NCI-H524 (cell line): ENCODE measurements at places on chromosomes 1 and 21.

DNA sequence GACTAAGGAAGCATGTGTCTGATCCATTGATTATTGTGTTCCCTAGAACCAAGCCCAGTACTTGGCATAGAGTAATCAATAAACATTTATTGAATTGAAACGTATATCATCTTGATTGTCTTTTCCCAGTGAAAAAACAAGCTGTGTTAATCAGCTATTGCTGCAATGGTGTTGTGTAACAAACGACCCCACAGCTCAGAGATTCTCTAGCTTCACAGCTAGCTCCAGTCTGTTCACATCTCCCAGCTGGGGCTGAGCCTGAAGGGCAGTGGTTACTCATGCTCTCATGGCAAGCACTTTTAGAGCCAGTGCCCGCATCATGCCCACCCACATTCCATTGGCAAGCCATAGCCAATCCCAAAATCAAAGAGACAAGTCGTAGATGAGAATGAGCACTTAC lies 237.4 kb upstream of the RAB4A start:
- DNase-seq = no peak

- peak; percentile 90 for DNase-seq
These were observed 10.7 kb downstream of the SH2D2A start for GRCh38 chr1:156805766-156806511.

DNA sequence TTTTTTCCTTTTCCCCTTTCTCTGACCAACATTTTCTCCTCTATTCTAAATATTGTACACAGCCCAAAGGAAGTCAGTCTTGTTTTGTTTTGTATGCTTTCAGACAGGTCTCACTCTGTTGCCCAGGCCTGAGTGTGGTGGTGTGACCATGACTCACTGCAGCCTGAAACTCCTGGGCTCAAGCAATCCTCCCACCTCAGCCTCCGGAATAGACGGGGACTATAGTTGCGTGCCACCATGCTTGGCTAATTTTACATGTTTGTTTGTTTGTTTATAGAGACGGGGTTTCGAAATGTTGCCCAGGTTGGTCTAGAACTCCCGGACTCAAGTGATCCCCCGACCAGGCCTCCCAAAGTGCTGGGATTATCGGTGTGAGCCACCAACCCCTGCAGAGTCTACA lies 72.8 kb downstream of the NRIP1 start:
- no peak for DNase-seq

DNA sequence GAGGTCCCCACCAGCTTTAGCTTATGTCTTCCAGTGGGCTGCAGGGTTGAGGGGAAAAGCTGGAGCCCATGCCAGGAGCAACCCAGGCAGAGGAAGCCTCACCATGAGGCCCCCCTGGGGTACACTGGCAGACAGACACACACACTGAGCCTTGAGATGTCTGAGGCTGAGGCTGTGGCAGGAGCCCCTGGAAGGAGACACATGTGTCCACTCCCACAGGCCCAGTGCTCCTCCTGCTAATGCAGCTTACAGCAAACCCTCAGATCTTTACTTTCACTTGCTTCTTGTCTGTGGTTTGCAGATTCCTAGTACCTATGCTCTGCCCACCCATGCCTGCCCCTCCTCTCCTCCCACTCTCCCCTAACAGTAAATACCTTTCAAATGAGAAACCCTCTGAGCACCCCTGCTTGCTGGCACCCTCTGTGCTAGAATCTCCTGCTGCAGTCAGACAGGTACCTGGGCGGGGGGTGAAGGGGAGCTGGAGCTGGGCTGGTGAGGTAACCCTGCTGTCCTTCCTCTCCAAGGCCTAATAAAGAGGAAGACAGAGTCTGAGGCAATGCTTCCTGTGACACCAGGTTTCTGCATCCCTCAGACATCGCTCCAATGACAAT lies 63.4 kb upstream of the NEK2 start:
- no peak for DNase-seq

- no peak for DNase-seq
These were observed 240.5 kb downstream of the RPS6KC1 start for GRCh38 chr1:213291526-213291925.

GRCh38 chr1:29963946-29964345 lies 727.6 kb downstream of the PTPRU start:
- DNase-seq = no peak

GRCh38 chr1:230287674-230288315 lies 138.3 kb downstream of the PGBD5 start:
- no peak for DNase-seq

- no peak for DNase-seq
These were observed 28.8 kb downstream of the TTLL7 start for GRCh38 chr1:83970114-83970513.

- no peak for DNase-seq
These were observed 8.7 kb upstream of the SLC2A5 start for GRCh38 chr1:9078015-9078751.

GRCh38 chr21:38219049-38219628 lies 37.7 kb upstream of the KCNJ15 start:
- DNase-seq = peak; percentile 73

GRCh38 chr1:10179406-10180091 lies 30.8 kb upstream of the KIF1B start:
- DNase-seq = no peak

DNA sequence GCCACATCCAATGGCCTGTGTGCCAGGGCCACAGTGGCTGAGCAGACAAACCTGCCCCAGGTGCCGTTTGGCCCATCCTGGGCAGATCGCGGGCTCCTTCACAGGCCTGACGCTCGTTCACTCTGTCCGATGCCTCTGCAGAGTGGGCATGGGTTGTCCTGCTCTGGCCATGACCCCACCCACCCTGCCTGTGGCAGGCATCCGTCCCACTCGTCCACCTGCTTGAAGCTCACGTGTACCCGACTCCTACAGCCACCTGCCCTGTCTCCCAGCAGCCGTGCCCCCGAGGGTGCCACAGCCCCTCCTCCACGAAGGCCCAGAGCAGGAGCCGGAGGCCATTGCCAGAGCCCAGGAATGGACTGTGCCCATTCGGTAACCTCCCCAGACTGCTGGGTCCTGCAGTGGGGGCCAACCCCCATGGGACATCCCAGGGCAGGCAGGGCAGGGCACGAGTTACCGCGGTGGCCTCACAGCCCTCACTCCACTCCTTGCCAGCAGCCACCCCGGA lies 41.9 kb downstream of the TRIM11 start:
- no peak for DNase-seq

DNA sequence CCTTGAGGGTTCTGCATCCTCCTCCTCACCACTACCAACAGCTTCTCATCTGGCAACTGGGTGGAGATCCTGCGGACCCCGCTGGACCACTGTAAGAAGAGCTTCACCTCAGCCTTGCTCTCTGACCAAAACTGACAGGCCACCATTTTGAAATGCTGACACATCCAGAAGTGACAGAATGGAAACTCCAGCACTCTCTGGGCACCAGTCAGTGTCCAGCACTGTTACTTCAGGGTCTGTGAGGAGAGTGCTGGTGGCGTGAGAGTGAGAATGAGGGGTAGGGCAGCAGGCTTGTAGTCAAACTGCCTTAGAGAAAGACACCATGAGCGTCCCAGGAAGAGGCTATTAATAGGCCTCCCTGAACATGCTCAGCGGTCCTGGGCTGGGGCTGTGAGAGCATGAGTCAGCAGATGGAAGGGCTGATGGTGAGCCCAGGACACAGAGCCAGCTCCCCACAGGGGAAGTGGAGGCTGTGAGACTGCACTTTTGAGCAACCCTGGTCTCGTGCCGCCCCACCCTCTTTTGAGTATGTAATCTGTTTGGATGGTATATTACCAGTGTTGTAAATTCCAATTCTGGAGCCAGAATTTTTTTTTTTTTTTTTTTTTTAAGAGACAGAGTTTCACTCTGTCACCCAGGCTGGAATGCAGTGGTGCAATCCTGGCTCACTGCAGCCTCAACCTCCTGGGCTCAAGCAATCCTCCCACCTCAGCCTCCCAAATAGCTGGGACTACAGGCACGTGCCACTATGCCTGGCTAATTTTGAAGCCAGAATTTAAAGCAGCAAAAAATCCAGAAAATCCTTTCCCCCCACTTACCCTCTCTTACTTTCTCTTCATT lies 34.4 kb upstream of the SLC30A1 start:
- no peak for DNase-seq

- DNase-seq = peak; percentile 62
These were observed 758 bp downstream of the RAD54L start for GRCh38 chr1:46248122-46248920.

GRCh38 chr21:39159342-39160063 lies 23.7 kb downstream of the PSMG1 start:
- peak; percentile 95 for DNase-seq

GRCh38 chr1:39711966-39712340 lies 20.7 kb upstream of the HPCAL4 start:
- DNase-seq = no peak

DNA sequence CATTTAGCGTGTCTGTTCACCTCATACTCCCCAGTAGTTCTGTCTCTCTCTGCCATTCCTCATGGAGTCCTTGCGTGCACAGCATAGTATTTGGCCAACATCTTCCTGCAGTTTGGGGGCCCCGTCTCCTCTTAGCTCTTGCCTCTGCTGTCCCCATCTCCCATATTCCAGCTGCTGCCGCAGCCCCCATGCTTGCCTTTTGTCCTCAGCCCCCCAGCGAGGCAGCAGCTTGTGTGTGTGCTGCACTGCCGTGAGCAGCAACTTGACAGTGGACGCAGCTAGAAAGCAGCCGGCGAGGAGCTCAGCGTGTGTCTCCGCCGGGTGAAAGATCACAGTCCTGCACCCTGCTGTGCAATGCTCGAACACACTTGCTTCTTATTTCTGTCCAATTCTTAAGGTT lies 164.2 kb upstream of the COL6A1 start:
- DNase-seq = no peak

DNA sequence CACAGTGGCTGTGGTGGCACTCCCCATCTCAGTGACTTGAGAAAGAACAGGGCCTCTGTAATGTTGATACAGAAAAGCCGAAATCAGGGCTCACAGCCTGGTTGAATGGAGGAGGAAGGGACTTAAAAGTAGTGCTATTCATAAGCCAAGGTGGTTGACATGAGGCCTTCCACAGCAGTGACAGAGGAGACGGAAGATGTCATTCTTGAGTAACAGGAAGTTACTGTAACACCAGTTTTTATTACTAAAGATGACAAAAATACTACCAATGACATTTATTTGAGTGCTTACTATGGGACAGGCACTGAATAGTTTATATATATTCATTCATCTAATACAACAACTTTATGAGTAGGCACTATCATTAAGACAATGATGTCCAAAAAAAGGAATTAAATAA lies 52.8 kb upstream of the GNG12 start:
- DNase-seq = no peak

GRCh38 chr1:160704250-160704649 lies 7.4 kb downstream of the CD48 start:
- no peak for DNase-seq
